ENCODE measurements at places on chromosomes 2 and 18.

DNA sequence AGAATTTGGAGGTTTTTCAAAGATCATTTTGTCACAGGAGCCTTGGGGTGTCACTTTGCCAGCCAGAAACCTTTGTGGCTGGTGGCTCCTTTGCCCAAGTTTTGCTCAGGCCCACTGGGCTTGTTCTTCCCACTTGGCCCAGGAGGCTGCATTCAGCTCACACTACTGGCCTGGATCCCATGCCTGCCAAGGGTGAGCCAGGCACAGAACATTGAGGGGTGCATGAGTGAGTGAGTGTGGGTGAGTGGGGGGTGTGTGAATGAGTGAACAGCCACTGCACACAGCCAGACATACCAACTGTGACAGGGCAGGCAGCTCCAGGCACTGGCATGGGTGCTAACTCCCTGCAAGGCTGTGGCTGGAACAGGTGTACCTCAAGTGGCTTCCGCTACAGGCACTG, 39.6 kb downstream of the FAM171B start:
- DNase-seq, result no peak

- no peak for DNase-seq
Observed at GRCh38 chr18:35703043-35703688, 121.6 kb downstream of the GALNT1 start.

DNA sequence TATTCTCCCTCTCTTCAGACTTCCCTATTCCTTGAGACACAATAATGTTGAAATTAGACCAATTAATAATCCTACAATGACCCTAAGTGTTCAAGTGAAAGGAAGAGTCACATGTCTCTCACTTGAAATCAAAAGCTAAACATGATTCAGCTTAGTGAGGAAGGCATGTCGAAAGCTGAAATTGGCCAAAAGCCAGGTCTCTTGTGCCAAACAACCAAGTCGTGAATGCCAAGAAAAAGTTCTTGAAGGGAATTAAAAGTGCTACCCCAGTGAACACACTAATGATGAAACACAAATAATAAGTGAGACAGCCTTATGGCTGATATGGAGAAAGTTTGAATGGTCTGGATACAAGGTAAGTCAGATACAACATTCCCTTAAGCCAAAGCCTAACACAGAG, 115.4 kb downstream of the PXDN start:
- no peak for DNase-seq

DNA sequence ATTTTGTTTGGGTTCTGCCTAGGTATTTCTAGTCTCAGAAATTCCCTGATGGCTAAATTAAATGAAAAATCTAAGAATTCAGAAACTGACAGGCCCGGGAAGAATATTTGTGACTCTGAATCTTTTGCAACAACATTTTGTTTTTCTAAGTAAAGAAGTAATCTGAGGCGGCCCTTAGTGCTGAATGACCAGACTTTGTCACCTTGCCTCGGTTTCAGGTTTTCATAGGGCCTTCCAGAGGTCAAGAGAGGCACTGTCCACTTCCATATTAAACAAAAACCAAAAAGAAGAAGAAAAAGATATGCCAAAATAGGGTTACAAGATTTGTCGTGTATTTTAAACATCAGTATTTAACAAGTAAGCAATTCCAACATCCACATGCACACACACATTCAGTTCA, 16.1 kb upstream of the CCNYL1 start:
- no peak for DNase-seq

DNA sequence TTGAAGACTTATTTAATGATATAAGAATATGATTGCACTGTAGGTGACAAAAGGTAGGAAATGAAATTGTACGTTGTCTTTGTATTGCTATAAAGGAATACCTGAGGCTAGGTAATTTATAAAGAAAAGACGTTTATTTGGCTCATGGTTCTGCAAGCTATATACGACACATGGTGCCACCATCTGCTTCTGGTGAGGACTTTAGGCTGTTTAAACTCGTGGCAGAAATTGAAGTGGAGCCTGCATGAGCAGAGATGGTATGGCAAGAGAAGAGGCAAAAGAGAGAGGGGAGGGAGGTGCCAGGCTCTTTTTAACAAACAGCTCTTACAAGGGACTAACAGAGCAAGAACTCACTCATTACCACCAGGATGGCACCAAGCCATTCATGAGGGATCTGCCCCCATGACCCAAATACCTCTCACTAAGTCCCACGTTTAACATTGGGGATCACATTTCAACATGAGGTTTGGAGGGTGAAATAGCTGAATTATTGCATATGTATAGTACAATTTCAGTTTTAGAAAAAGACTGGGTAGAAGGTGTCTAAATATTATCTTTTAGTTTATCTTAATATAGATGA, 86.8 kb downstream of the GULP1 start:
- no peak for DNase-seq

All from H54 (cell line).